ENCODE measurements at places on chromosomes 2 and 18. TPM values are rescaled to one million over a fixed set of nuclear protein-coding genes. Genes with fewer than 3 reads are reported as not detected.

DNA sequence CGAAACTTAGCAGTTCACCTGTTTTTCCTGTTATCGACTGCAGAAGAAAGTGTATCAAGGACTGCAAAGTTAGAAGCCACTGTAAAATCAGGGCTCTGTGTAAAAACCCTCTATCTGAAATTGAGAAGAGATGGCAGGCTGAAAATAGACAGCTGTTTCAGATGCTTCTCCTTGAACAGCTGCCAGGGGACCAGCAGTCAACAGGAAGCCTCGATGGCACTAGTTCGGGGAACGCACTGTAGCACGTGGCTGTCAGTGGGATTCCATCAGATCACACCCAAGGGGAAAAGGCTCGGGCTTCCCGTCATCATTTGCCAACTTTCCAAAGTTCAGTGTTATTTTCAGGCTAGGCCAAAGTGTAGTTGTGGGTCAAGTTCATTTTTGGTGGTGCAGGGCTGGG, 316.9 kb downstream of the TXNL1 start:
- no peak for DNase-seq

DNA sequence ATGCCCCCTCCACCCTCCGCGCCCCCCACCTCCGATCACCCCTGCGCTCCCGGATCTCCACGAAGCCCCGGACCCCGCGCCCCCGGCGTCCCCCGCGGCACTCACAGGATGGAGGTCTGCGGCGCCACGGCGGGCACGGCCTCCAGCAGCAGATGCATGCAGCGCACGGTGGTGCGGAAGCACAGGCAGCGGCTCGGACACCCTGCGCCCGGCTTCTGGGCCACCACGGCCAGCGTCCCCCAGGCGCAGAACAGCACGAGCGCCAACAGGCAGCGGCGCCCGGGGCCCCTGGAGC, 217 bp downstream of the PXDN start:
- DNase-seq = no peak

- DNase-seq = no peak
Measured at GRCh38 chr18:6441200-6441599, 26.5 kb upstream of the L3MBTL4 start.

SLC5A7 gene
- not detected for total RNA-seq
